H1 (cell line): ENCODE measurements at places on chromosomes 7 and 10. TPM values are rescaled to one million over a fixed set of nuclear protein-coding genes. Genes with fewer than 3 reads are reported as not detected.

GRCh38 chr7:30893357-30893756 lies 18.3 kb upstream of the AQP1 start:
- no peaks in the 10 kb centered on the region for H3K27me3 ChIP-seq
- DNase-seq, result no peak
- peaks cover 7% of the 10 kb centered on the region for H3K4me1 ChIP-seq
- H3K27ac ChIP-seq, result no peak overlapping the region

GRCh38 chr7:15236952-15237351 lies 324.9 kb downstream of the AGMO start:
- no peak overlapping the region for H3K4me3 ChIP-seq
- no peak for DNase-seq
- no peaks in the 10 kb centered on the region for H3K27me3 ChIP-seq

DNA sequence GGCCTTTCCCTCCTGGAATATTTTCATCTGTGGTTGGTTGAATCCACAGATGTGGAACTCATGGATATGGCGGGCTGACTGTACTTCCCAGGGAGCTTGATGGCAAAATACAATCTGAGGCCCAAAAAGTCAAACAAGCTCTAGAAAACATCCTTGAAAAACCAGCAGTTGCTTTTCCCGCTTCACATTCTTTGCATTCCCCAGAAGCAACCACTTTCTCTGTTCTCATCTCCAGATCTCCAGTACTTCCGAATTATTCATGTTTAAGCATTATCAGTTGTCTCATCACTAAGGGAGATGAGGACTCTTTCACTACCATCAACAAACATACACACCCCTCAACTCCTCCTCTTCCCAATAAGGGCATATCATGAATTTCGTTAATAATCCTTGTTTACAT lies 55.3 kb downstream of the KIF5B start:
- no peaks in the 10 kb centered on the region for H3K36me3 ChIP-seq
- H3K27me3 ChIP-seq, result no peaks in the 10 kb centered on the region
- peak overlapping the region; percentile 57; the same call in 1 of the 2 replicates for H3K27ac ChIP-seq
- H3K4me3 ChIP-seq, result no peak overlapping the region

DNA sequence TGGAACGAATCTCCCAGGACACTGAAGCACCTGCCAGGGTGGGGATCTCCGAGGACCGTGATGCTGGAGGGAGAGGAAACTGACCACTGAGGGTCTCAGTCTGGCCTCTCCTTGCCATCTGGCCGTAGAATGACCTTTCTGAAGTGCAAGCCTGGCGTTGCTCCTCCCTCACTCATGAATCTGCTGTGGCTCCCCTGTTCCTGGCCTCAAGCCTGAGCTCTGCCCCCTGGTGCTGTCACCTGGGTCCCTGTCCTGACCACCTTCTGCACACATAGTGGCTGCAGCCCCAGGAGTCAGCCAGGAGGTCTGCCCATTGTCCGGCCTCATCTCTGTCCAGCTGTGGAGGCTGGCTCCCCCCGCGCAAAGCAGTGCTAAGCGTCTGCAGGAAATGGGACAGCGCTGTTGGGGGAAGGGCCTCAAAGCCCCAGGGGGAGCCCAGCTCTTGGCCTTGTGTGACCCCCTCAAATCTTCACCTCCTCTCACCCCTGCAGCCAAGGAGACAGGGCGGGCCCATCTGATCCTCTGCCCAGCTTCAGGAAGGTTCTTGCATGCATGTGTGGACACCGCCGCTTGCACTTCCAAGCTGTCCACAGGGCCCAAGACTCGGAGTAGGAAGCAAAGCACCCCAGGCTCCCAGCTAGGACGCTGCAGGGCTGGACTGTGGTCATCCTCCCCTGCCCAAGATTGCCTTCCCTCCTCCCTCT lies 65.7 kb downstream of the MYL10 start:
- H3K27ac ChIP-seq, result no peak overlapping the region
- no peaks in the 10 kb centered on the region for H3K36me3 ChIP-seq
- DNase-seq, result no peak
- H3K27me3 ChIP-seq, result no peaks in the 10 kb centered on the region

GRCh38 chr10:25875556-25876165 lies 58.4 kb upstream of the MYO3A start:
- H3K36me3 ChIP-seq, result no peaks in the 10 kb centered on the region
- peak; percentile 89 for DNase-seq
- H3K27ac ChIP-seq, result no peak overlapping the region
- H3K4me3 ChIP-seq, result no peak overlapping the region

DNA sequence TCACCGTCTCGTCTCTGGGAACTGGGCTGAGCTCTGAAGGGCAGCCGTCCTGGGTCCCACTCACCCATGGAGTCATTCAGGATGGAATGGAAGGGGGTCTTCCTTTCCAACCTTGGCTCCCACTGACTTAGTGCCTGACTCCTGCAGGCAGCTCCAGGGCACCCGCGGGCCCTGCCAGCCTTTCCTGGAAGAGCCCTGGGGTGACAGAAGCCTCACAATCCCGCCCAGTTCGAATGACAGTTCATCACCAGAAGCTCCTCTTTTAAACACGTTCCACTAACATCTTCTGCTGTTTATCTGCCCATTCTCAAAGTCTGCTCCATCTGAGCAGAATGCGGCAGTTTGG lies 110.6 kb downstream of the TNS3 start:
- peaks cover 12% of the 10 kb centered on the region for H3K27me3 ChIP-seq
- H3K27ac ChIP-seq, result no peak overlapping the region
- H3K4me1 ChIP-seq, result peaks cover 27% of the 10 kb centered on the region
- H3K4me3 ChIP-seq, result no peak overlapping the region
- no peak for DNase-seq

The FAM170B gene
- not detected in 2 replicates for total RNA-seq

GRCh38 chr7:104367926-104368325 lies 39.5 kb downstream of the LHFPL3 start:
- H3K4me3 ChIP-seq, result no peak overlapping the region
- no peaks in the 10 kb centered on the region for H3K36me3 ChIP-seq
- DNase-seq, result no peak
- no peak overlapping the region for H3K27ac ChIP-seq

The TRPV5 gene
- not detected in 2 replicates for total RNA-seq

GRCh38 chr10:95459446-95460045 lies 101.6 kb downstream of the SORBS1 start:
- H3K4me1 ChIP-seq, result peaks cover 15% of the 10 kb centered on the region
- no peak for DNase-seq
- no peak overlapping the region for H3K27ac ChIP-seq
- H3K4me3 ChIP-seq, result no peak overlapping the region

The PAPSS2 gene
- 20.2 and 23.8 TPM in 2 replicates for total RNA-seq

GRCh38 chr7:40015790-40016296 lies 65.8 kb downstream of the CDK13 start:
- no peaks in the 10 kb centered on the region for H3K4me1 ChIP-seq
- no peak for DNase-seq
- no peaks in the 10 kb centered on the region for H3K36me3 ChIP-seq

The MMS19 gene
- 128 and 130 TPM in 2 replicates for total RNA-seq

DNA sequence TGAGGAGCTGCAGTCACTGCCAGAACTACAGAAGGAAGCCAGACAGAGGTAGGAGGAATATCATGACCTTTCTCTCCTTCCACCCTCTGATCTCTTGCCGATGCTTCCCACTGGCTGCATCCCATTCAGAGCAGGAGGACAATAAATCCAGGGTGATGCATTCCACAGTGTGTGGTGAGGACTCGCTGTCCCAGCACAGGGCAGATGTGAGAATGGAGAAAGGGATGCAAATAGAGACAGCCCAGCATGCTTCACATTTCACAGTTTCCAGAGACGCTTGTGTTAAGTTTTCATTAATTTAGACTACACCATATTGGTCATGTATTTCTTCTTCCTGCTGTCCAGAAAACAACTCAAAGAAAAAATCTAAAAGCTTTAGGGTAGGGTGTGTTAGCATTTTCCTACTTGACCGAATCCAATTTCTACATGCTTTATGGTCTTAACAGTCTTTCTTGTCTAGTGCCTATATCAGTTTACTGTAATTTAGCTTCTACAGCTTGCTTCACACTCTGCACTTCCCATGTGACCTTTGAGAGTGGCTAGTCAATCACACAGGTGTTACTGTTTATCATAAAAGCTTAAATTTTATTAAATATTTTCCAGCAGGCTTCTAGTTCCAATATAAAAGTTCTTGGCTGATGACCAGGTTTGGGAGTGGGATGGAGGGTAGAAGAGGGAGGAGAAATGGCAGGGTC lies 155.6 kb downstream of the RAPGEF5 start:
- no peaks in the 10 kb centered on the region for H3K4me1 ChIP-seq
- no peak overlapping the region for H3K4me3 ChIP-seq
- no peak overlapping the region for H3K27ac ChIP-seq
- DNase-seq, result no peak
- H3K36me3 ChIP-seq, result peaks cover 5% of the 10 kb centered on the region

- H3K27ac ChIP-seq, result no peak overlapping the region
- no peaks in the 10 kb centered on the region for H3K27me3 ChIP-seq
- H3K36me3 ChIP-seq, result no peaks in the 10 kb centered on the region
- H3K4me1 ChIP-seq, result no peaks in the 10 kb centered on the region
- no peak for DNase-seq
Observed at GRCh38 chr7:28498636-28499035, 86.3 kb downstream of the CREB5 start.

DNA sequence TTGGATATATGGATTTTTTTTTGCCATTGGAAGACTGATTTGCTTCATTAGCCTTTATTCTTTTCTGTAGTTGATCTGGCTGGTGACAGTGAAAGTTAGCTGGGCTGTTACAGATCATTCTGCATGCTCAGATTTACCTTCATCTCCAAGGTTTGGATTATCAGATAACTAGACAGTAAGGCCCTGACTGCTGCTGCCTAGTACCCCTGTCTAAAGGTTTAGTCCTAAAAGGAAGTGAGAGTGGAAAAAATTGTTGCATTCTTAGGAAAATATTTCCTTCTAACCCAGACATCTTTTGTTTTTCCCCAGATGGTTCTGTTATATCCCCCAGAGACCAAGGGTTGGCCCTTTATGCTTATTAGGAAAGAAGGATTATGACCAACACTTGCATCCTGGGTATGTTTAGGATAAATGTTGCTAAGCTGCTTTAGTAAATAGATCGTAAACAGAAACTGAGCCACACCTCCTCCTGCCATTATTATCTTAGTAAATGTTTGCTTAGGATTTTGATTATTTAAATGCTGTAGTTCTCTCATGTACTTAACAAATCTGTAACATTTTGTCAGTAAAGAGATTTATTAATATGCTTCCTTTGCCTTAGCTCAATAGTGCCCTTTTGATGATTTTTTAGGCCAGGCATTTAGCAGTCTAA lies 44.4 kb downstream of the MCU start:
- H3K27me3 ChIP-seq, result no peaks in the 10 kb centered on the region
- H3K27ac ChIP-seq, result no peak overlapping the region
- no peak overlapping the region for H3K4me3 ChIP-seq
- H3K4me1 ChIP-seq, result no peaks in the 10 kb centered on the region; the same call in 1 of the 2 replicates

DNA sequence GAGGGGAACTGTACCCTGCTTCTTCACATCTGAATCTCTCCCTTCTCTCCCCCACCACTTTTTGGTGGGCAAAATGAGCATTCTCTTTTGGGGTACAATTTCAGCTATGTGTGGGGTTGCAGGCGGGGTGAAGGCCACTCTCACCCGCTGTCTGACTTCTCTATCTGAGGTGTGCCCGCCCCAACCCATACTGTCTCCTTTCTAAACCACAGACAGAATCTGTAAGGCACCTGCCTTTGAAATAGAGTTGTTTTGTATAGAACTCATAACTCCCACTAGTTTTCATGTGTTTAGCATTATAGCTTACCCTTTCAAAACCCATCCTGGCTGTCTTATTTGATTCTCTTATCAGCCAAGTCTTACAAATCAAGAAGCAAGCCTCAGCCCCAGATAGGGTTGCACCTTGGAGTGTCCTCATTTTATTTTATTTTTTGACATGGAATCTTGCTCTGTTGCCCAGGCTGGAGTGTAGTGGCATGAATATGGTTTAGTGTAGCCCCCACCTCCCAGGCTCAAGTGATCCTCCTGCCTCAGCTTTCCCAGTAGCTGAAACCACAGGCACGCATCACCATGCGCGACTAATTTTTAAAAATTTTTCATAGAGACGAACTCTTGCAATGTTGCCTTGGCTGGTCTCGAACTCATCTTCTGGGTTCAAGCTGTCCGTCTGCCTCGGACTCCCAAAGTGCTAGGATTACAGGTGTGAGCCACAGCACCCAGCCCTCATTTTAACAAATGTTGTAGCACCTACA lies 11.9 kb downstream of the TSPAN14 start:
- no peak overlapping the region; the same call in 1 of the 2 replicates for H3K27ac ChIP-seq
- peaks cover 5% of the 10 kb centered on the region; the same call in 1 of the 2 replicates for H3K27me3 ChIP-seq
- H3K4me1 ChIP-seq, result peaks cover 42% of the 10 kb centered on the region
- DNase-seq, result no peak
- H3K4me3 ChIP-seq, result no peak overlapping the region
- peaks cover 3% of the 10 kb centered on the region; the same call in 1 of the 2 replicates for H3K36me3 ChIP-seq

The CHST15 gene
- 9.1 and 9.4 TPM in 2 replicates for total RNA-seq

GRCh38 chr7:28062197-28062991 lies 118.2 kb downstream of the JAZF1 start:
- peak; percentile 86 for DNase-seq
- no peaks in the 10 kb centered on the region for H3K27me3 ChIP-seq
- no peak overlapping the region for H3K27ac ChIP-seq
- H3K36me3 ChIP-seq, result no peaks in the 10 kb centered on the region
- H3K4me3 ChIP-seq, result no peak overlapping the region

The TRIM50 gene
- total RNA-seq, result 0.31 TPM in 1 of 2 replicates, not detected in the other

- no peak overlapping the region for H3K4me3 ChIP-seq
- H3K27ac ChIP-seq, result no peak overlapping the region
- DNase-seq, result peak; percentile 67
- H3K36me3 ChIP-seq, result no peaks in the 10 kb centered on the region
- H3K27me3 ChIP-seq, result no peaks in the 10 kb centered on the region; the same call in 1 of the 2 replicates
Observed at GRCh38 chr10:86261941-86262687, 104.5 kb downstream of the GRID1 start.

DNA sequence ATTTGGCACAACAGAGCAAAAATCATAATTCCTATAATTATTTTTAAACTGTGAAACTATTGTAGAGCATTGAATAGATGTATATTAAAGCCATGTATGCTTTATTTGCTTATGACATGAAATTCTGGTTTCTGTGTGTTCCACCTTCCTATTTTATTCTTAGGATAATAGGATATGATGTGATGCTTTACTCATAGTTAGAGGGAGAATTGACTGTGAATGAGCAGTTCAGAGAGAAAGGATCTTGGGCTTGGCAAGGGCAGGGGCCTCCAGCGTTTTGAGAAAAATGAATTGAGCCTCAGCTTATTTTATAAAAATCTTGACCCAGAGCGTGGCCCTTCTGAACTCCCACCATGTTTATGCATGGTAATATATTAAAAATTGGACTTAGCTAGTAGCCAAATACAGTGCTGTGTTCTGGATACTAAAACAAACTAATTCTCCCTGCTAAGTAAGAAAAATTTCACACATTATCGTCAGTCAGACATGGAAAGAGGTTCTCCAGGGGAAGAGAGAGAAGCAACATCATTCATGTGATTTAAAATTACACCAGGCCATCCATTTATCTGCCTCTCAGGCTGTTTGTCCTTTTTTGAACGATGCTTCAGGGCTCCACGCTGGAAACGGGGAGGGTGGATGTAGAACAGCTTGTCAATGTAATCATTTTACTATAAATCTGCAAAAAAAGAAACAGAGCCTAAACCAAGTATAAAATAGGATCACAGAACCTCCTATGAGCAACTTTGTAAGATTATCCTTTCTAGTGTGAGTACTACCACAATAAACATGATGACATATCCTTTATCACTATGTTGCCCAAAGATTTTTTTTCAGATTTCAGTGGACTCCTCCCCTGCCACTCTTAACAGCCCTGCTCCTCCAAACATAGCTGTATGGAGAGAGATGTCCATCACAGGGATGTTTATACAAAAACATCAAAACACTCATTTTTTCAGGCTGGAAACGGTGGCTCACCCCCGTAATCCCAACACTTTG lies 258.1 kb upstream of the C7orf33 start:
- no peak overlapping the region for H3K4me3 ChIP-seq
- H3K27me3 ChIP-seq, result no peaks in the 10 kb centered on the region
- no peaks in the 10 kb centered on the region; the same call in 1 of the 2 replicates for H3K4me1 ChIP-seq
- no peak overlapping the region for H3K27ac ChIP-seq

GRCh38 chr7:143385891-143386781 lies 5.0 kb downstream of the ZYX start:
- H3K36me3 ChIP-seq, result peaks cover 39% of the 10 kb centered on the region
- H3K4me1 ChIP-seq, result peaks cover 4% of the 10 kb centered on the region; the same call in 1 of the 2 replicates
- DNase-seq, result no peak
- H3K4me3 ChIP-seq, result no peak overlapping the region
